IMR-90 (cell line): ENCODE measurements at places on chromosomes 1 and 21. TPM values are rescaled to one million over a fixed set of nuclear protein-coding genes. Genes with fewer than 3 reads are reported as not detected.

RAP1GAP gene
- under 0.01 TPM in 1 of 2 replicates, not detected in the other for total RNA-seq

WNT9A gene
- 0.18 and 0.28 TPM in 2 replicates for total RNA-seq

BEND5 gene
- 0.83 and 1.1 TPM in 2 replicates for total RNA-seq

FOXJ3 gene
- 28.1 and 30.5 TPM in 2 replicates for total RNA-seq

TAF13 gene
- 13.1 and 81.4 TPM in 2 replicates for total RNA-seq

- no peak for DNase-seq
Measured at GRCh38 chr1:15156807-15157380, 3.3 kb downstream of the TMEM51 start.

GRCh38 chr1:175338387-175339135 is 146.0 kb upstream of the KIAA0040 start:
- no peak for DNase-seq

DNA sequence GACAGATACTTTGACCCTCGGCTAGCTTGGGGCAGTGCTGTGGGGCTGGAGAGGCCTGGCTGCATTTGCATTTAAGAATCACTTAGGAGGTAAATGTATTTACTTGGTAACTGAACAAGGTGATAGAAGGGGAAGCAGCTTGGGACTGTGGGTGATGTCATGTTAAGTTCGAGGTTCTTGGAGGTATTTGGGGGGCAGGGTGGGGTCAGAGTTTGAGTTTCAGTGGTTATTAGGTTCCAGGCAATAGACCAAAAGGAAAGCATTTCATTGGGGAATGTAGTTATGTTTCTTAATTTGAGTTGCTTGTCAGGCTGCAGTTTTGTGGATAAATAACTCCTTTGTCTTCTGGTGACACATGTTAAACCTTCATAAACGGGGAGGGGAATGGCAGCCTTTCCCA is 2.4 kb upstream of the FAM78B start:
- no peak for DNase-seq

- no peak for DNase-seq
Measured at GRCh38 chr1:65992831-65993271, 200.2 kb downstream of the PDE4B start.
